ENCODE measurements at places on chromosomes 7 and 10.
A peak's percentile ranks its signal among the peaks of the same experiment; 100 is the strongest.

DNA sequence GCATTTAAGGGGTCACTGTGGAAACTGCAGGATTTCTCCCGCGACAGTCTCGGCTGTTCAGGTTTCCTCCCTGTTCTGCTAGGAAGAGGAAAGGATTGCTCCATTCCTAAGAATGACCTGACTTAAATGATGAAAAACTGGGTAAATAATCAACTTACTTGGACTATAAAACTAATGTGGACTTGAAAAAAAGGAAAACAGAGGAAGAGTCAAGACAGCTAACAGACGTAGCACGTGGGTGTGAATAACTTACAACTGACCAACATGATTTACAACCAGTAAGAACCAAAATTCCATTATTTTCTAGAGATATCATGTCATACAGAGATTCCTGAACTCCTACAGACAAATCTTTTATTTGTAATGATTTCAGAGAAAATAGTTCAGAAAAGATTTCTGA lies 93.8 kb downstream of the ADAM12 start:
- no peak for DNase-seq

- DNase-seq, result no peak
Measured at GRCh38 chr7:55504093-55504859, 68.0 kb downstream of the VOPP1 start.

- DNase-seq, result no peak
Measured at GRCh38 chr10:113562069-113562468, 9.2 kb downstream of the HABP2 start.

DNA sequence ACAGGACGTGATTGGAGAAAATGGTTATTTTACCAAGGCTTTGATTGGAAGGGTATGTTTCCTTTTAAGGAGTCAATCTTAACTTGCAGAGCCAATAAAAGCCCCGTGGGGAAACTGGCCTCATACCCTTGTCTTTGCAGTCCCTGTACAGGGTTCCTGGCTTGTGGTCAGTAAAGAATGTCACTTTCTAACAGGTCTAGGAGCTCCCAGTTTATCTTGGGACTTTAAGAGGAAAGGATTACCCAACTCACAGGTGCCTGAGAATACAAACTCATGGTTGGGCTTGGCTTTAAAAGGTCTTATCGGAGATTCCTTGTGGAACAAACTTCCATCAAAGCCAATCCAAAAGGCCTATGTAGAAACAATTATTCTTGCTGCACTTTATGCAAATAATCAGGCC lies 221.8 kb downstream of the PHF14 start:
- DNase-seq, result no peak

- no peak for DNase-seq
Measured at GRCh38 chr7:158695726-158696452, 8.7 kb downstream of the NCAPG2 start.

DNA sequence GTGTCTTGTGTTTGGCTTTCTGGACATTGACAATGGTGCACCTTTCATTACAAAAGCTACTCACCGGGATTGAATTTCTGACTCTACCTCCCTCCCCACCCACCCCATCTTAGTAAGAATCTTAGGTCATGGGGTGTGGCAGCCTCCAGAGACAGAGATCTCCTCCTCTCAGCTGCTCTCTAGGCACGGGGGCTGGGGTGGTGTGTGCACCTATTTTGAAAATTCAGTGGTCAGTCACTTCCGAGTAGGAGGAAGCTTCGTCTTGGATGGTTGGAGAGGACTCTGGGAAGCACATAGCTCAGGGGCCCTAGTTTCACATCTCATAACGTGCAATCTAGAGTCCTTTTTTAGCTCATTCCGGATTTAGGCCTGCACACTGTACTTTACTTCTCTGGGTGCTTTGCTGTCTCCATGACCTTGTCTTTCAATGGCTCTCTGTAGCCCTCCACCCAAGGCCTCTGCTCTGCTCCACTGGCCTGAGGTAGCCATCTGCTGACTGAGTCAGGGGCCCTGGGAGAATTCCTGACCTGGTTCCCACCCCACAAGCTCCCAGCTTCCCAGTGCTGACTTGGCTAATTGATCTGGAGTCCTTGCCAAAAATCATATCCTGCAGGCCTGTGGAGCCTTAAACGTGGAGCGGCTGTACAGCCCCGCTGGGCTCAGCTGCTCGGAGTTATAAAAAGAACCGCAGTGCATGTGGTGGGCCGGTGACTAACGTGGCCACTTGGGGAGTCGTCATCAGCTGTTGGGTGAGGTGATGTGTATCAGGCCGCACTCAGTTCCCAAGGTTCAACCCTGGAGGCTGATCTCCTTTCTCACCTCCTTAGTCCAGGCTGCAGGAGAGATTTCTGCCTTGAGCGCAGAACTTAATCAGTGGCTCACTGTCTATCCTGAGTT lies 19.3 kb upstream of the ADAMTS14 start:
- DNase-seq, result no peak

DNA sequence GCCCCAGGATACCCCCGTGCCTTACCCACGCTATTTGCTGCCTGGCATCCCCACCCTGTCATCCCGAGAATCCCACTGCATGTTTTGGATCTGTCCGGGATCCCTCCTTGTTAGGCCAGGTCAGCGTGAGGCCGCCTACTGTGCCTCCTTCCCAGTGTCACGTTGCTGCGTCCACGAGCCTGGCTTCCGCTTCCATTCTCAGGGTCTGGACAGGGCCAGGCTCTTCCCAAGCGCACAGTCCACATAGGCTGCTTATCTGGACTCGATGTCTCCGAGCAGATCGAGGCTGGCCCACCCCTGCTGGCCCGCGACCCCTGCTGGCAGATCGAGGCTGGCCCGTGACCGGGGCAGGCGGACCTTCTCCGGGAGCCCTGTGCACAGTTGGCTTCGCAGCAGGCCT lies 27.1 kb downstream of the FOXK1 start:
- no peak for DNase-seq

DNA sequence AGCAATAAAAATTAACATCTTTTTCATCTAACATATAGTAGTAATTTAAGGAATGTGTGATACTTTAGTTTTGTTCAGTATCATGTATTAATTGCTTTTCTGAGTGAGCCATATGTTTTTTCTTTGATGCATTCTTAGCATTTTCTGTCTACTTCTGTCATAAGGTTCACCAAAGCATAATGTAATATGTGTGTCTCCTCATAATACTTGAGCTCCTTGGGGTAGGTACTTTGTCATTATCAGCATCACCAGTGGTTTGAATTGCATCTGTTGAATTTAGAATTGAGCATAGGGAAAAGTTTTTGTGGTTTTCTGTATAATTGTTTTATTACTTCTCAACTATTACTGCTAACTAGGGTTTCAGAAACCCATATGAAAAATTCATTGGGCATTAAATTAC lies 26.5 kb downstream of the VPS50 start:
- DNase-seq, result no peak

DNA sequence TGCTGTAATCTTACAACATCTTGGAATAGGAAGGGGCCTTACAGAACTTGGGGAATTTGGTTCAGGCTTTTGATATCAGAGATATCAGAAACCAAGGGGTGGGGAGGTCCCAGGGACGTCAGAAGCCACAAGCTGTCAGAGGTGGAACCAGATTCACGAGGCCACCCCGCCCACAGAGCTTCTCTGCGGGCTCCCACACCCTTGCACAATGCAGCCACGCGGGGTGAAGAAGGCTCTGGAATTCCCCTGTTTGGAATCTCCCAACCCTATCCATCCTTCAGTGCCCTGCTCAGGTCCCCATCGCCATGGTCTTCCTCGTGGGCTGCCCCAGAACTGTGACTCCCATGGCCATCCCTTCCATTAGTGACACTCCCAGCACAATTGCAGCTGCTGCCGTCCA lies 247.1 kb upstream of the SHH start:
- no peak for DNase-seq

GRCh38 chr7:115693779-115694178 lies 336.8 kb downstream of the TFEC start:
- no peak for DNase-seq

GRCh38 chr7:45595809-45596664 lies 21.9 kb downstream of the ADCY1 start:
- peak; percentile 4 for DNase-seq

DNA sequence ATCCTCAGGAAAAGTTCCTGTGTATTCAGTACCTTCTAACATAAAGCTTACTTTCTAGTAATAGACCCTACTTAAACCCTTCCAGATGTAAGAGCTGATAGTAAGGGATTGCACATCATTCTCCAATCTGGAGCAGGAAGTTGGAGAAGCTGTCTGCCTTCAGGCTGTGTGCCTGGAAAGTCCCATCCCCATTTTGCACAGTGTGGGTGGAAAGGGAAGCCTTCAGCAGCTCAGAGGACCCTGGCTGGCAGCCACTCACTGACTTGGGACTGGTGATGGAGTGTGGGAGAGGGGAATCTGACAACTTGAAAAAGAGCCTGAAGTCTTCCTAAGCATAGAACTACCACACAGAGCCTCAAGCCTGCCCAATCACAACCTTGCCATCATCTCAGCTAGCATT lies 164.1 kb upstream of the ADO start:
- DNase-seq, result no peak

DNA sequence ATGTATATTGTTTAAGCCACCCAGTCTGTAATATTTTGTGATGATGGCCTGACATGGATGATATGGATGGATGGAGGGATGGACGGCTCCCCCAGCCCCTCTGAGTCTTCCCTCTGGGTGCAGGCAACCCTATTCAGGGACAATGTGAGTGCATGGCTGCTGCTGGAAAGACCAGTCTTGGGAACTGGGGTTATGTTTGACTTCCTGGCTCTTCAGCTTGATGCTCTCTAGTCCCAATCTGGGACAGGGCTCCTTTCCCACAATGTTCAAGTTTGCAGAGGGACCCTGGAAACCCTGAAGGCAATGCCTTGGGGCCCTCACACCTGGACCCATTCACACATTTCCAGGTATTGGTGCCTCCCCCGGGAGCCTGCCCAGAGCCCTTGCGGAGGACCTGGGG lies 52.3 kb upstream of the RET start:
- no peak for DNase-seq

DNA sequence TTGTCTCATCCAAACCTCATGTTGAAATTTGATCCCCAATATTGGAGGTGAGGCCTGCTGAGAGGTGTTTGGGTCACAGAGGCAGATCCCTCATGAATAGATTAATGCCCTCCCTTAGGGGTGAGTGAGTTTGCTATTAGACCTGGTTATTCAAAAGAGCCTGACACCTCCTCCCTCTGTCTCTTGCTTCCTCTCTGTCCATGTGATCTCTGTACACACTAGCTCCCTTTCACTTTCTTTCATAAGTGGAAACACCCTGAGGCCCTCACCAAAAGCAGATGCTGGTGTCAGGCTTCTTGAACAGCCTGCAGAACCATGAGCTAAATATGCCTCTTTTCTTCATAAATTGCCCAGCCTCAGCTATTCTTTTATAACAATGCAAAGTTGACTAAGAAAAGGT lies 447.1 kb downstream of the MDFIC start:
- no peak for DNase-seq

DNA sequence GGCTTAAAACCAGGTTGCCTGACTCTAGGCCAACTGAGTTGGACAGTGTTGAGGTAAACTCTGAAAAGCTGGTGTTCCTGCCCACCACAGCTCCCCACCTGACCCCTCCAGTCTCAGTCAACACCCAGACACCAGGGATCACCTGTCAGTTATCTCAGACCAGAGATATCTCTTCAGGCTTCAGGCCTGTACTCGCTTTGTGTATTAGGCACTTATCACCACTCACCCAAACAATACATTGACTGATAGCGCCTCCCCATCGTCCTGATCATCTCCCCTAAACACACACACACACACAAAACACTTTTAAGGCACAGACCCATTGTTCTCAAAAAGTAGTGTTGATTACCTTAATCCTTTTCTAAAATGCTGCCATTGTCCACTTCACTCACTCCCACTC lies 111.5 kb downstream of the PLCE1 start:
- no peak for DNase-seq

DNA sequence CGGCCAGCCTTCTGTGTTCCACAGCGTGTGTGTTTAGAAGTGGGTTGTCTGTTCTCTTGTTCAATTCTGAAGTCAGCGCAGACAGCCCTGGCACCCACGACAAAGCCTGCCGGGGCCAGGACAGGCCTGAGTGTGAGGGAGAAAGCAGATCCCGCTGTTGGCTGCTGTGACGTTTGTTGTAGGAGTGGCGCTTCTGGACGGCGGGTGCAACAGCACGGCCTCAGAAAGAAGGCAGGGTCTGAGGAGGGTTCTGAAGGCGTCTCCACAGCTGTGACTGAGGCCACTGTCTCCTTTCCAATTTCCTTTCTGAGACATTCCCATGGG lies 76.2 kb downstream of the VIPR2 start:
- DNase-seq, result no peak

DNA sequence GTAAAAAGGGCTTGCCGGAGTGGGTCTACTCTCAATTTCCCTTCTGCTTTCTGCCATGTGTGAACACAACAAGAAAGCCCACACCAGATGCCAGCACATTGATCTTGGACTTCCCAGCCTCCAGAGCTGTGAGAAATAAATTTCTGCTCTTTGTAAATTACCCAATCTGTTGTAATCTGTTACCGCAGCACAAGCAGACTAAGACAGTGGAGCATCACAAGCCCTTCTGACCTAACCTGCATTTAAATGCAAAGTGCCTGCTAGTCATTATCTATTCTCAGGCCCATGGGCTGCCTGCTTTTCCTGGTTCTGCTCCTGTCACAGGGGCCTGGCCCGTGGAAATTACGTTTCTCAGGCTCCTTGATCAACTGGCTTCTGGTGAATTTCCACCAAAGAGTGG lies 199.3 kb upstream of the AUTS2 start:
- DNase-seq, result no peak

DNA sequence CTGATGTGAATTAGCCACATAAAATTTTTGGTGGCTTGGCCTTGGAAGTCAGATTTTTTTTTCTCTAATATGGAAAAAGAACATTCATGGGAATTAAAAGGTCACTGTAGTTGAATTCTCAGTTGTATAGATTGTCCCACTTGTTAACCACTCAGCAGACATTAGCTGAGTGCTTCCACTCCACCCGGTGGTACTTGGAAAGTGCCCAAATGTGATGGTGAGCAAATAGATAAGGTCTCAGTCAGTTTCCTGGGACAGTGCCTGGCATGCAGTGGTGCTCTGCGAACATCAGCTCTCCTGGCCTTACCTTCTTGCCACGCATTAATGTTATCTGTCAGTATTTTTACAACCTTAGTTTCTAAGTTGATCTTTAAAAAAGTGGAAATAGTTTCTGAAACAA lies 1.4 kb downstream of the ATP5F1C start:
- no peak for DNase-seq

GRCh38 chr10:99620711-99621453 lies 643 bp upstream of the SLC25A28 start:
- peak; percentile 69 for DNase-seq

DNA sequence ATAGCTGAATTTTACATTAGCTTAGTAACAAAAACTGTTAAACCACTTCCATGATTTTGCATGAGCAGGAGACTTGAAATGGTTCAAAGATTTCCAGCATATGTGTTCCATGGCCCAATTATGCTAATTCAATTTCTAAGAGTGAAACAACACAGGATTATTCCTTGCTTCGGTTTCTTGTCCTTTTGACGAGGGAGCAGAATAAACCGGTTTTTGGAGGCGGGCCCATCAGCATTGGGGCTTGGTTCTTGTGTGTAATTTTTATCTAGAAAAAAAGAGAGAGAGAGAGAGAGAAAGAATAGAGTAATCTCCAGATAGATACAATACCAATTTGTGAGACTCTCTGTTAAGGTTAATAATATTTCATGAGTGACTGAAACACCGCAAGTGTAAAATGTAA lies 159.5 kb upstream of the ETV1 start:
- no peak for DNase-seq
